Activated CD8-positive, alpha-beta T cell treated with anti-CD3 and anti-CD28 coated beads, Interleukin-2, amount 10 ng/mL, durations not matched to agents 7 days and 5 days (primary cell): ENCODE measurements at places on chromosomes 1 and 21. TPM values are rescaled to one million over a fixed set of nuclear protein-coding genes. Genes with fewer than 3 reads are reported as not detected.

BARHL2 gene
- not detected for total RNA-seq

CFHR3 gene
- not detected for total RNA-seq

PIAS3 gene
- 23.7 TPM for total RNA-seq

RGS8 gene
- not detected for total RNA-seq

ASCL5 gene
- not detected for total RNA-seq

DENND2C gene
- total RNA-seq = 0.40 TPM

DNA sequence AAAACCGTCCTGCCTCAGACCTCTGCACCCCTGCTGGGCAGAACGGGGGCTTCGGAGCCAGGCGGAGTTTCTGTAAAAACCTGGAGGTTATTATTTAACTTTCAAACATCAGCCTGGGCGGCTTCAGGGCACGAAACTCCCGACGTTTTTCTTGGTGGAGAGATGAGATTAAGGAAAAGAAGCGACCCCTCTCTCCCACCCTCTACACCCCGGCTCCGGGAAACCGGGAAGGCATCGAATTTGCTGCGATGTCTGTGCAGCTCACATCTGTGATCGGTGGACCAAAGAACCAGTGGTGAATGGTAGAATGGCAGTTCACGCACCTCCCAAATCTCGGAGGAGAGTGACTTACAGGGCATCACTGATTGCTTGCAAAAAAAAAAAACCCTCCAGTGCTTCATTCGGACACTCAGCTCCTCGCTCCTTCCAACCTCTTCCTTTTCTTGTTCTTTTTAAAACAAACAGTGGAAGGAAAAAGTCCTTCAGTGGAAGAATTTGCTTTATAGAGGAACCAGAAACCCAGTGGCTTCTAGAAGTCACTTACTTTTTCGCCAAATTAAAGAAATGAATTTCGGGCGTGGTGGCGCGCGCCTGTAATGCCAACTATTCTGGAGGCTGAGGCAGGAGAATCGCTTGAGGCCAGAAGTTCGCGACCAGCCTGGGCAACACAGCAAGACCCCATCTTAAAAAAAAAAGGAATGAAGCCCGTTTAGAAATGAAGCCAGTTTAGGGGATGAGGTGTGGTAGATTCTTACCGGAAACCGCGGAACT lies 884 bp downstream of the PHACTR4 start:
- peak; percentile 53 for DNase-seq

DNA sequence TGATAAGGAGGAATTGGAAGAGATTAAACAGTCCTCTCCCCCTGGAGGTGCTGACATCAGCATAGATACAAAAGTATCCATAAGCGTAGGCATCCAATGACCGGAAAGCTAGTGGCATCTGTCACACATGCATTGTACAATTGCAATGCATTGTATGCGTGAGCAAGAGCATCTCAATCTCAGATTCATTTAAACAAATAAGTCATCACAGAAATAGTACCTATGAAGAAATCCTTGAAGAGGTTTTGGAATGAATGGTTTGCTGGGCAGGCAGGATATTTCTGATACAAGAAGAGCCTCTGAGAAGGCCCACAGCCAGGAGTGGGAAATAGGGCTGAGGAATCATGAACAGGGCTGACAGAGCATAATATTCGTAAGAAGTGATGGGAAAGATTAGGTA lies 88.9 kb upstream of the ABCD3 start:
- no peak for DNase-seq

- no peak for DNase-seq
Measured at GRCh38 chr1:246708166-246708565, 16.0 kb upstream of the SCCPDH start.

- no peak for DNase-seq
Measured at GRCh38 chr1:53335661-53336060, 7.8 kb upstream of the LRP8 start.

DNA sequence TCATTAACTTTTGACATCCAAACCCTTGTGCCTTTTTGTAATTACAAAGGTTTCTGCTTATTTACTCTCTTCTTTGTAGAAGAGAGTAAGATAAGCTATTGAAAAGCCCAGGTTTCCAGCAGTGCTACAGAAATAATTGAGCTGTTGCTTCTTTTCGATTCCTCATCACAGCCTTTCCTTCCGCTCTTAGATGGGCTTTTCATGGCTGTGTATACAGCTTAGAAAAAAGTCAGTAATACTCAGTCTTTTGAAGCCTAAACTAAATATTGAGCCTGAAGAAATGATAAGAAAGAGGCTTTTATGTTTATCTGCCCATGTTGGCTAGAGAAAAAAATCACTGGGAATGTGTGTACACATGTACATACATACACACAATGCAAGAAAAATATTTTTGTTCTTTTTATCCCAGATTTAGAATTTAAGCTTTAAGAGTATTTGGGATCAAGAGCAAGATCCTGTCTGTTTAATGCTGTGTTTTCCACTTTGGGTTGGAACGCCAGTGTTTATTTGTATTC lies 172.4 kb downstream of the VPS13D start:
- no peak for DNase-seq

GRCh38 chr1:18249631-18250030 lies 142.0 kb downstream of the IGSF21 start:
- no peak for DNase-seq

- DNase-seq = no peak
Measured at GRCh38 chr1:199784138-199784895, 243.2 kb upstream of the NR5A2 start.

DNA sequence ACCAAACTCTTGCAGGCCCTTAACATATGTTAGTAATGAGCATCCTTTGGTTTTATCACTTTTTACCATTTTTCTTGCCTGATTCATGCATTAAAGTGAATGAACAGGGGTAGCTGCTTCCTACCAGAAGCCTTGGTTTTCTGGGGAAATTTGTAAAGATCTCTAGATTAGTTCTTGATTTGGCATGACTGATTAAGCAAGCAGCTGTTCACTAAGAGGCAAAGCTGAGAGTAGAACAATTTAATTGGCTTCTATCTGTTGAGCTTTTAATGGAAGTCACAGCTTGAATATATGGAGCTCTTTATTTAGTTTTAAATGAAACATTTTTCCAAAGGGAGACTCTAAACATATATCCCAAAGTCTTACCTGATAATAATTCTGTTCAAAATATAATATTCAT lies 23.6 kb downstream of the TLCD4 start:
- DNase-seq = no peak

- DNase-seq = peak; percentile 97
Measured at GRCh38 chr1:16217061-16217785, 4.8 kb upstream of the ARHGEF19 start.

DNA sequence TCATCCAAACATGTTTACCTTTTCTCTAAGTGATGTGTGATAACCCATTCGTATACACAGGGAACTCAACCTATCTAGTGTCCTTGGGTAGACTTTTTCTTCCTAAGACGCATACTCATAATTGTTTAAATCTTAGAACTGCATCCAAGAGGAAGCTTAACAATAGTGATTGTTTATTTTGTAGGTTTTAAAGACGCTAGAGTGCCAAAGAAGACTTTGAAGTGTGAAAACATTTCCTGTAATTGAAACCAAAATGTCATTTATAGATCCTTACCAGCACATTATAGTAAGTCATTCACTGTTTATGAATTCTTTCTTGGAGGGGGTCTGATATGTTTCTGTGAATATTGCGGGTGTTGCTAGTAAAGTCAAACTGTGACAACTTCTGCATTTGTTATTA lies 25.4 kb downstream of the PLA2G4A start:
- no peak for DNase-seq

- DNase-seq = no peak
Measured at GRCh38 chr21:20701235-20701634, 297.0 kb upstream of the NCAM2 start.

- no peak for DNase-seq
Measured at GRCh38 chr1:167717351-167717750, 4.4 kb upstream of the MPZL1 start.

DNA sequence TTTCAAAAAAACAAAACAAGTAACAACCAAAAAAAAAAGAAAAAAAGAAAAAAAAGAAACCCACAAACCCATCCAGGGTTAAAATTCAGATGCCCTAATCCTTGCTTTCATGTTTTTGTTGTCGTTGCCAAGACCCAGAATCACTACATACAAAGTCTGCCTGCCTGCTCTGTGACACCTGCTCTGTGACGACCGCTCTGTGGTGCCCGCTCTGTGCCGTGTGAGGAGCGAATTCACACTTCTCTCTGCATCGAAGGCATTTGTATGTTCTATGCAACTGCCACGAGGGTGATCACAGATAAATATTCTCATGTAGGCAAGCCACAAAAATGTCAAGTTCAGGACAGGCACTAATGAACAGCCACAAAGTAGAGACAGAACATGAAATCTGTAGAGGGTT lies 178.6 kb downstream of the SLC45A1 start:
- DNase-seq = no peak
